ENCODE measurements at places on chromosomes 2 and 18.

- no peak for DNase-seq
These were observed 52.2 kb downstream of the C1QL2 start for GRCh38 chr2:119106301-119106897.

- peak; percentile 57 for DNase-seq
These were observed 219.1 kb downstream of the RTP5 start for GRCh38 chr2:242088471-242089212.

DNA sequence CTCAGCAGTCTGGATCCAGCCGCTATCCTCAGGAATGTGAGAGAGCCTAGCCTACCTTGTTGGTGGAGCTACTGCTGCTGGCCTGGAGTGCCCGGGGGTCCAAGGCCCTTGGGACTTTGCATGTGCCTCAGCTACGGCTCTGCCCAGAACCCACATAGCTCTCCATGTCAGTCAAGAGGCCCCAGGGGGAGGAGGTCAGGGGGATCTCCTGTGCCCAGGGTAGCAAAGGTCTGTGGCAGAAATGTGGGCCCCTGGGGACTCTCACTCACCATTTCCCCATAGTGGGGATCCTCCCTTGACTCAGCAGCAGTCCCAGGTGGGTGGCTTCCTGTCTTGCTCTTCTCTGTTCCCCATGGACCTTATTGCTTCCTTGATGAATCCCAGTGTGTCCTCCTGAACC is 342.7 kb upstream of the CHAC2 start:
- DNase-seq = no peak

DNA sequence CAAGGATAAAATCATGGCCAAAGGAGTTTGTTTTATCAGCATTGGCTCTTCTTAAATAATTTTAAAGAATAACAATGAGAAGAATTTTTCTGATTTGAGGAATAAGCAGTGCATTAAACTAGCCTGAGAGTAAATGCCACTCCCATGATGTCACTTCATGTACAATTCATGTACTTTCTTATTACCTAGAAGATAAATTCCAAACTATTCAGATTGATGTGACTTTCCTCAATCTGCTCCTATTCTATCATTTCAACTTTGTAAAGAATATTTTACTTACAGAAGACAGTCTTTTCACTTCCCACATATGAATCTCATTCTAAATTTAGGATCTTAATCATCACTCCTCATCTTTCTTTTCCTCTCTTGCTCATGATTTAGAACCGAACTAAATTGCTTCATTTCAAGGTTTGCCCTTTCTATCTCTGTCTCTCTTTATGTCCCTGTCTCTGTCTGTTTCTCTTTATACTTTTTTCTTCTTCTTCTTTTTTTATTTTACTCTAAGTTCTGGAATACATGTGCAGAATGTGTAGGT is 1142.0 kb upstream of the PIK3C3 start:
- no peak for DNase-seq

- no peak for DNase-seq
These were observed 25.3 kb downstream of the SCG2 start for GRCh38 chr2:223576873-223577272.
